Right atrium auricular region (tissue), 2 donors: ENCODE measurements at places on chromosomes 3 and 15.

GRCh38 chr3:166837535-166837934 is 542.6 kb downstream of the ZBBX start:
- DNase-seq, result no peak

DNA sequence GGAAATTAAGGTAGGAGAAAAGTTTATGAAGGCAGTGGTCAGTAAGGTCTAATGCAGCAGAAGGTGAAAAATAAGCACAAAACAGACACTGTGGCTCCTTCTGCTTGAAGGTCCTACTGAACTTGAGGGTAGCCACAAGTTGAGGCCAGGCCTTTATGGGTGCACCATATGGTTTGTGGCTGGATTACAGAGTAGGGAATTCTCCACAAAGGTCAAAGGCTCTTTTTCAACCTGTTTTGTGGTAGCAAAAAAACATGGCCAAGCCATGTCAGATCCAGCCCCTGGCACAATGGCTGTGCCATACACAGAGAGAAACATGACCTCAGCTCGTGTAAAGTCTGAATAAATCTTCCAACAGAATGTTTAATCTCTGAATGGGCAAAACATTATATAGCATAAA is 214.0 kb downstream of the SATB1 start:
- DNase-seq, result no peak

DNA sequence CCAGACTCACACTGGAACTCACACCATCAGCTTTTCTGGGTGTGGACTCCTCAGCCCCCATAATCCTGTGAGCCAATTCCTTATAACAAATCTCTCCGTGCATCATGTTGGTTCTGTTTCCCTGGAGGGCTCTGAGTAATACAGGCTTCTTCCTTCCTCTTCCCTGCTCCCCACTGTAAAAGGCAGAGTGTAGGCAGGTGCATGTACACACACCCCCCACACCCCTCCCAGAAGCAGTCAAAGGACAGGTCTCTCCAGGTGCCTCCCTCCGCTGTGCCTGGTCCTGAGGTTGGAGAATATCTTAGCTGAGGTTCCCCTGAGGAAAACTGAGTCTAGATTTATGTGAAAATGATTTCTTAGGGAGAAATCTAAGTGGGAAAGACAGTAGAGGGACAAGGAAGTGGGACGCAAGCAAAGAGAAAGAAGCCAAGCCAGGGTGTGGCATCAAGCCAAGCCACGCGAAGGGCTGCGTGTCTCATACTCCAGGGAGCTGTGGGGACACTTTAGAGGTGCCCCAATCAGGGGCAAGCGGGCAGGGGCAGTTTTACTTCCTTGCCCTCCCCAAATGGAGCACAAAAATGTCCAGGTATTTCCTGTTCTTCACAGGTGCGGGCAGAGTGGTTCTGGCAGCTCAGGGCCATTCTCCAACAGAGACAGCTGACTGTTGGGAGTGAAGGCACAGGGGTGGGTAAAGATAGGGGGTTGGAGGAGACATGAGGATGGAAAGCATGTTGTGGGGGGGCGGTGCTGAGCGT is 86.6 kb downstream of the HMG20A start:
- DNase-seq, result no peak

DNA sequence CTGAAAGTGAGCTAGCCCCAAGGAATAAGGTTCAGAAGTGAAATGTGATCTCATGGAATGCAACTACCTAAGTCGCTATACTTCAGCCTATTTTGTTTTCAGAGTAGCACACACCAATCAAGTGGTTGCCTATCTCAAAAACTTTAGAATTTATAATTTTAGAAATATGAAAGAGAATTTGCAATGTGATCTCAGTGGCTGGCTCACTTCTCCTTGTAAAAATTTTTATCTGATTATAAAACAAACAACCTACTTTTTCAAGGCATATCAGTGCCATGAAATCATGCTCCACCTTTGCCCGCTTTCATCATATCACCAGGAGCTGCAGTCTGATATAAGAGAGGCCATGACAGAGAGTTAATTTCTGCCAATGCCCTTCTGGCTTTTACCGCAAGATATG is 47.3 kb downstream of the CLDN11 start:
- no peak for DNase-seq

DNA sequence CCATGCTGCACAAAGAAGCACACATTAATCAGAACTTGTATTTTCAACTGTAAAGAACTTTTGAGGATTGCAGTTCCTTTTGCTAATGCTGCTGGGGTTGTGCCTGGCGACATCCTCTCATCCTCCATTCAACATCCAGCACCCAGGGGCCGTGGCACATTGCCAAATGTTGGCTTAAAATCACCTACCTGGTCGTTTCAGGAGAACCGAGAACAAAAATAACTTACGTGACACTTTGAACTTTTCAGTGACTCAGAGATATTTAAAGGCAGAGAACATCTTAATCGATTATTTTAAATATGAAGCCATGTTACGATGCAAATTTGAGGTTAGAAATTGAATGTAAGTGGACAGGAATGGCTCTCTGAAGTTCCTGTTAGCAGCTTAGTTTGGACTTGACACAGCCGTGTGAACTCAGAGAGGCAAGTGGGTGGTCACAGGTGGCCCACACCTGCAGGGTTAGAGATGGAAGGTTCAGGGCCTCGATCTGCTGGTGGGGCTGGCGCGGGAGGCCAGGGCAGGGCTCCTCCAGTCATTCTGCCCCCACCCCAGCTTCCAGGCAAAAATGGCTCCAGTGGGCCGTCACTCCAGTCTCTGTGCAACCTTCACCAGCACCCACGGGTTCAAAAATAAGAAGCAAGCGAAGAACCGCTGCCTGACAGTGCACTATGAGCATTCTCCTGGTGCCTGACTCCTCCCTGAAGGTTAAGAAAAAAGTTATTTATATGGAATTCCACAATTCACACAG is 12.2 kb downstream of the LRRK1 start:
- DNase-seq, result no peak

GRCh38 chr3:40566694-40567093 is 41.9 kb downstream of the ZNF621 start:
- DNase-seq, result no peak

GRCh38 chr3:125062904-125063618 is 7.3 kb upstream of the HEG1 start:
- DNase-seq, result peak; percentile 71

DNA sequence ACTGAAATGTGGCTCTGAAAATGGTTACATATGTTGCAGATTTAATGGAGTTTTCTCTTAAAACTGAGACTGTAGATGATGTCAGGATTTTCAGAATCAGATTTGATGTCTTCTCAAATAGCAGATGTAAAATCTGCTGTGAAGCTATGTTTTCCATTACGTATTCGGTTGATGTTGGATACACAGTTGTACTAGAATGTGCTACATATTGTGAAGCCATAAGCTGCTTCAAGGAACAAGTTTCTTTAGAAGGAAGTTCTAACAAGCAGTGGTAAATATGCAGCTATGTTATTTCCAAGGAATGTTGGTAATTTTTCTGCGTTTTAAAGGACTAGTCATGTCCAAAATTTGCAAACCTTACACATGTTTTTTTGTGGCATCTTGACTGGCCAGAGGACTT is 197.7 kb downstream of the RBMS3 start:
- DNase-seq, result no peak

DNA sequence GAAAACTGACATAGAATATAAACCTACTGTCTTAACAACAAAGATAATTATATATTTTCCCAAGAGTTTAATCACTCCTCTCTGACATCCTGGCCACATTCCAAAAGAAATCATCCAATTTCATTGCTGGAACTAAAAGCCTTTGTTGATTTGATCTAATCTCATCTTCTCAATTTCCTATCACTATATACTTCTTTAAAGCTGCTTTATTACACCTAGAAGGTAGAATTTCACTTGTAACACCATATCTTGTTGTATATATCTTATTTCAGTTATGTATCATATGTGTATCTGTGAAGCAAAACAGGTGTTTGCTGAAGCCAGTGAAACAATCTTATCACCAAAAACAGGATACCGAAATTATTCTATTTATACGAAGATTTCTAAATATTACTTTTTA is 740.2 kb downstream of the ROBO1 start:
- DNase-seq, result no peak

DNA sequence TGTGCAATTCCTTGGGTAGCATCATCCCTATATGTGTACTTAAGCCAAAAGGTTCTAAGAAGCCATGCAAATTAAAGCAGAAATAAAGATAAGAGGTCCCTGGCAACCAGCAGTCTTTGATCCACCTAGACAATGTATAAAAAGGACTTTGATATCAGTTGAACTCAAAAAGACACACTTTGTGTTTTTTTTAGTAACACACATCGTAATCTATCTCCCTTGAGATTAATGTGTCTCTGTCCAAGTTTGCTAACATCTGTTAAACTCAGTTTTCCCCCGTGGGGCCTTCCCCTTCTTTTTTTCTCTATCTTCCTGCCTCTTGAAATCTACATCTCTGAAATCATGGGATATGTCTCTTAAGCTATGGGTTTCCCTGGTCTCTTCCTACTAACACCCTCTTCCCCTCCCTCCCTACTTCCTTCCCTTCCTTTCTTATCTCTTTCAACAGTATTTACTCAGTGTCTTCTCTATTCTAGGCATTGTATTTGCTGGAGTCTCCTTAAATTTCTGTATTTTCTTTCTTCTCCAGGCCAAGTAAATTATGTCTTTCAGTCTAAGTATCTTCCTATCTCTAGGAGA is 27.7 kb downstream of the ALDH1A2 start:
- no peak for DNase-seq

GRCh38 chr15:52615302-52615701 is 46.5 kb upstream of the ARPP19 start:
- DNase-seq, result no peak

DNA sequence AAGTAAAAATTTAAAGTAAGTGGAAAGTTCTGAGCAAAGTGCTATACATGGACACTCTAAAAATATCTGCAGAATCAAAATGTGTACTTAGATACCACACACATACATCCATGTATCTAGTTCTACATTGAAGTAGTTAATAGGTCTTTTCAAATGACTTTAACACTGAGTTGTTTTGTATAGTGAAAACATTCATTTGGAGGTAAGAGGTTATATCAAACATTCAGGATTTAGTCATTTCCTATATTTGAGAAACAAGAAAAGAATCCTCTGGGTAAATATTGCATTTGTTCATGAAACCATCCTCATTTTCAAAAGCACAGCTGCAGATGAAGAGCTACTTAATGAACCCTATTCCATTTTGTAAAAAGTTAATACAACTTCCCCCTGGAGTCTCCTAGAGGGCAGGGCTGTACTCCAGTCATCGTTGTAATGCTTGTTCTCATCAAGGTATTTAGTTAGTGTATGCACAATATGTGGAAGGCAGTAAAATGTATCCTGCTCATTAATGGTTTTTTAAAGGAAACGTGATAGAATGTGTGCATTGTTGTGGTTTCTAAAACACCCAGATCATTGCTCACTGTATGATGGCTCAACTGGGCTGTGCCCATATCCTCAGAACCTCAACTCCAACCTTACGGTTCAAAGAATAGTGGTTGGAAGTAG is 26.2 kb downstream of the ARPP21 start:
- no peak for DNase-seq

DNA sequence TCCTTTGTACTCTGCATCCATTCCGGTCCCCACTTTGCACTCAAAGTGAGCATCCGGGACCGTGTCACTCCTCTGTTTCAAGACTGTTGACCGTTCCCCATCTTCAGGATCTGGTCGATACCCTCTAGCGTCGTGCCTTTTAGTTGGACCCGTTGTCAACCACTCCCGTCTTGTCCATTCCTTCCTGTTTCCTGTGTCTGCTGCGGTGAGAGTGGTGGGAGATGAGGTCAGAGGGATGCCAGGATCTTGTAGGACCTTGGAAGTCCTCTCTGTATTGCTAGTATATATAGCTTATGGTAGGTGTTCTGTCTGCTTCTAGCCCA is 624 bp downstream of the BRK1 start:
- DNase-seq, result no peak

- DNase-seq, result no peak
These were observed 114.7 kb upstream of the LINGO1 start for GRCh38 chr15:77747175-77748077.

DNA sequence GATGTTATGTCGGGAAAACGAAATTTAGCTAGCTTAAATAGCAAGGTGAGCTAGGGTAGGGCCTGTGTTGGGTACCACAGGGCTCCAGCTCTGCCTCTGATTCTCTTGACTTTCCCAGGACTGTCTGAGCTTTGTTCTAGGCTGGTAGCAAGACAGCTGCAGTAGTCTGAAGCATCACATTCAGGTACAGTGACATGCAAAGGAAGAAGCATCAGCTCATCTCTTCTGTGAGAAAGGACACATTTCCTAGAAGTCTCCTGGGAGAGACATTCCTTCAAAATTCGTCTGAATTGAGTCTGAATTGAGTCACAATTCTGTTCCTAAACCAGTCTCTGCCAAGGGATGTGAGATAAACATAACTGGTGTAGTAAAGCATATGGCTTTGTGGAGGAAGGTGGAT is 8.5 kb upstream of the UBXN7 start:
- no peak for DNase-seq

- DNase-seq, result no peak
These were observed 87.6 kb downstream of the FOXP1 start for GRCh38 chr3:71495708-71496472.

- no peak for DNase-seq
These were observed 16.0 kb downstream of the STARD9 start for GRCh38 chr15:42591238-42591934.

DNA sequence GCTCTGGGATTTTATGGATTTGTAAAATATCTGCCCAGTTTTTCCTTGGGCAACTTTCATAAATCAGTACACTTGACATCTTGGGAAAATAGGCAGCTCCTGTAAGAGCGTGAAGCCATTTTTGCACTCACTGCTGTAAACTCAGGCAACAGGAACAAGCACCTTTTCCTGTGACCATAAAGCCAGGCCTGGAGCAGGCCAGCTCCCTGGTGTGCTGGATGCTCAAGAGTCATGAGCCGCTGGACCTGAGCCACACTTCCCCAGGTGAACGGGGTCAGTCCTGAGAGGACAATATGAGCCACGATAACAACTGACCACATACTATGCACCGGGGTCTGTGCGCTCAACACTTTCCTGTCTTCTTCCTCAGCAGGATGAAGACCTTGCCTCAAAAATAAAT is 158.2 kb downstream of the NUP210 start:
- DNase-seq, result no peak

GRCh38 chr3:151709847-151710246 is 23.9 kb upstream of the AADACL2 start:
- DNase-seq, result no peak

DNA sequence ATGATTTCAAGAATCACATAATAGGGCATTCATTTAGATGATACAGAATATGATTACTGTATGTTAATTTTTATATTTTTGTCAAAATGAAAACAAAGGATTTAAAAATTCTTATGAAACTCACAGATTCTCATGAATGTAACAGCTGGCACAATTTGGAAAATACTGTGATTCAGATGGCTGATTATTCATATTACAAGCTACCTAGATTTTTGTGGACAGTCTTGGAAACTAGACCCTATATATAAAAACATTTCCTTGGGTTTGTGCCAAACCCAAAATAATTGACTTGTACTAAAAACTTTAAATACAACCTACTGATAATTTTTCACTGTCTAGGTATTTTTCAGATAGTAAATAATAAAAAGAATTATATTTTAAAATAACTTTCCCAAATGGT is 26.2 kb downstream of the ZBED2 start:
- DNase-seq, result no peak
